ENCODE measurements at places on chromosomes 12 and 14.

DNA sequence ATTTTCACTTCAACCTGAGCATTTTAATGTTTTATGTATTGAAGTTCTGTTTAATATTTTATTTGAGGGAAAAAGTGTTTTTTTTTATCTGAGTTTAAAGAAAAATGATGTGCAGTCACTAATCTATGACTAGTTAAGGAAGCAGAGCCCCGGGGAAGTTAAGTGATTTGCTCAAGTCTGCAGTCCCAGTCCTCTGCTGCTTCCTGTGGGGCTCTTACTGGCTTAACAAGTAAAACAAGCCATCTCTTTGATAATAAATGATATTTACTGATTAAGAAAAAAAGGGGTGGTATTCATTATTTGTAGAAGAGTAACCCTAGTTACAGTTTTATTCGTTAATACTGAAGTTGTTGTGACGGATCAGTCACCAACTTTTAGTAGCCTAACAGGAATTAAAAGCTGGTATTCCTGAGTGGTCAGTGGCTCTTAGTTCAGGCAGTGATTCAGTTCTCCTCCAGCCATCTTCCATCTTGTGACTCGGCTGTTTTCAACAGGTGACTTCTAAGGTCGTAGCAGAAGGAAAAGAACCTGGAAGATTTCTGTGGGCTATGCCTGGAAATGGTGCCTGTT, 21.7 kb downstream of the BICDL1 start:
- DNase-seq: no peak

GRCh38 chr14:81485372-81485771, 48.3 kb downstream of the SEL1L start:
- DNase-seq: no peak

DNA sequence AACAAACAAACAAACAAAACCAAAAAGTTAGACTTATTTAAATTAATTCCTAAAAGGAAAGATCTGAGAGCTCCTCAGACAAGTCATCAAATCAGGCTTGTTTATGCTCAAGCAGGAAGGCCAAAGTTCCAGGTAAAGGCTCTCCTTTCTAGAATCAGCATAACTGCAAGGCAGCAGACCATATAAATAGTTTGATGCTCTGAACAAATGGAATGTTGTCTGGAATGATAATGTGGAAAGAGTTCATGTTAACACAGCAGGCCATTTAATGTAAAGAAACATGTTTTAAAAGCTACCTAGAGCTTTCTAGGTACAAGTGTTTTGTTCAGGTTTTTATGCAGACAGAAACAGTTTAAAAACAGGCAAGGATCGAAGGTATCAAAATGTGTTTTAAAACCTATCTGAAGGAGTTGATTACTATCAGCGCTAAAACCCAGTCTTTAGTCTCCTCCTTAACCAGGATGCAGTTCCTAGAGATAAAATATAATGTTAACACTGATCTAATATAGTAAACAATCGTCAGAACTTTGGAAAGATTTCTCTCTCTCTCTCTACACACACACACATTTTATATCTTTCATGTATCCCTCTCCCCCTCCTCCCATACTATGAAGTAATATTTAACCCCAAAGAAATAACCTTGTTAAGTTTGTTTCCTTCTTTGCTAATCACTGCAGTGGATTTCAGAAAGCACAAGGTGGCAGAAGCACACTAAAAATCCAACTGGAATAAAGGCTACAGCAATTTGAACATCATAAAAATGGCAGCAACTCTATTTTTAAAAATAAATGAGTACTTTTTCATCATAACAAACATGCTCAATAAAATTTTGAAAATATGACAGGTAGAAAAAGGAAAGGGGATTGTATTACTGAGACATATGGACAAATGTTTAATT, 135.5 kb downstream of the PAWR start:
- no peak for DNase-seq

DNA sequence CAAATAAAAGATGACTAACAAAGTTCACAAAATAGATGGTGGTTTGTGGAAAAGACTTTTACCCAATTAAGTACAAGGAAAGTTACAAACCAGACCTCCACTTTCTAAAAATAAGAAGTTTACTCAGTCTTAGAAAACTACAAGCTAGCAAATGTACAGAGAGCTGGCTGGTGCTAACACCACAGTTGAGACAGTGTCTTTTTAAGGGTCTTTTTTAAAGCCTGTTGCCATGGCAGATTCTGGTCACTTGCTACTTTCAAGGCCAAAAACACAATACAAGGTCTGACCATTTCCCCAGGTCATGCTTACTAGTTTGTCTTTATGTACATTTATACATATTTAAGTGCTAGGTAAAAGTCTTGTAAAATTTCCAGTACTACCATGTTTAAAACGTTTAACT, 2.4 kb downstream of the BTG1 start:
- DNase-seq: no peak

DNA sequence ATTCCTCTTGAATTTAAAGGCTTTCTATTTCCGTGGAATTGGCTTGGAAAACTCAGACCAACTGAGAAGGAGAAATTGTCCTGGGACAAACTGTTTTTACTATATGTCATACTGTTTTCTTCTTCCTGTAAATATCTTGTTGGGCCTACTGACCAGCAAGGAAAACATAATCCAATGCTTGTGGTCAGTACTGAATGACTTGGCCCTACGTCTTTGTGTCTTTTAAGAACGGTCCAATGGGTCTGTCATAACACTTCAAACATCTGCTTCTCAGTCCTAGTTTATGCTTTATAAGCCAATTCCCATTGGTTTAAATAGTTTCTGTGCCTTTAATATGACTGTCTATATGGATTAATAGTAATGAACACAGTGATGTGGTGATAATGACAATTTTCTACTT, 248.5 kb upstream of the DDHD1 start:
- DNase-seq: no peak

DNA sequence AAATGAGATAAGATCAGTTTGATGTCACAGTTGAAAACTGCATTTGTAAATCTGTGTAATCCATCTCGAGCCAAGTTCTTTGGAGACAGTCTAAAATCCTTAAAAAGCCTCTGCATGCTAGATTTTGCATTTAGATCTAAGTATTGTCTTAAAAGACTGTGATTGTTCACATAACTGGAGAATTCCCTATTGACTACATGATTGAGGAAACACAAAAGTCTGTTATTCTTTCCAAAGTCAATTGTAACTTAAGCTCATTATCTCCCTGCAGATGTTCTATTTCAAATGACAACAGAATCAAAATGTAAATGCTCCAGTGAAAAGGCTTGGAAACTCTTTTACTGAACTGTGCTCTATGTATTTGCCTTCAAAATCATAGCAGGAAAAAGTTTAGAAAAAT, 77.8 kb downstream of the MYF5 start:
- DNase-seq: no peak

DNA sequence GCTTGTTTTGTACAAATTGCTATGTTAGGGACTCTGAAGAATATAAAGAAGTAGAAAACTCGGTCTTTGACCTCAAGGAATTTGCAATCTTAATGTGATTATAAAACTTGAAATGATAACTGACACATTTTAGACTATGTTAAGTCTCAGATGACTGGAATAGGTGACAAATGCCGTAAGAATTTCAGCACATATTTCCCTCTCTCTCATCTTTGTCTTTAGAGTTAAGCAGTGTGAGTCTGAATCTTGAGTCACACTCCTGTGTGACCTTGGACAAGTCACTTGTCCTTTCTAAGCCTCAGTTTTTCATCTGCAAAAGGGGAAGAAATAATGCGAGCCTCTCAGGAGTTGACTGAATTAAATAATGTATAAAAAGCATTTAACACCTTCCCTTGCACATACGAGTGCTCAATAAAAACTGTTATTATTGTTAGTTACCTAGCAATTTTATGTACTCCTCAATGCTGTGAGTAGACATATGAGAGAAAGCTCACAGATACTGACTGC, 103.7 kb downstream of the DYRK2 start:
- no peak for DNase-seq

GRCh38 chr14:68182492-68182891, 362.9 kb downstream of the RAD51B start:
- no peak for DNase-seq

- DNase-seq: no peak
Observed at GRCh38 chr12:59372956-59373355, 222.9 kb upstream of the SLC16A7 start.

GRCh38 chr14:61977217-61977616, 215.0 kb downstream of the SNAPC1 start:
- no peak for DNase-seq

DNA sequence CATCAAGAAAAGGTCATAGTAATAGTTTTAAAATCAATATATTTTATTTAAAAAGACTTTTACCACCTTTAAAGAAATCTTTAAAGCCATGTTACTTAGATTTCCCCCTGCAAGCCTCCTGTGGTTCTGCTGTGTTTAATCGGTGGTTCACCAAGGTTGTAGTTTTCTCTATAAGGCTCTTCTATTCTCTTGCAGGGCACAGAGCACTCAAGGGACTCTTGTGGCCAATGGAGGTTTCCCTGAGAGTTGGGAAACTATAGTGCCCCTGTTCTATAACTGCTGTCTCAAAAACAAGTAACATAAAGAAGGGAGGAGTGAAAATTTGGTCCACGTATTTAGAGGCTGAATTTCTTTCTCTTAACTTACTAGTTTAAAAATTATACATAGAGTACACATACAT, 25.0 kb downstream of the DACT1 start:
- DNase-seq: no peak

DNA sequence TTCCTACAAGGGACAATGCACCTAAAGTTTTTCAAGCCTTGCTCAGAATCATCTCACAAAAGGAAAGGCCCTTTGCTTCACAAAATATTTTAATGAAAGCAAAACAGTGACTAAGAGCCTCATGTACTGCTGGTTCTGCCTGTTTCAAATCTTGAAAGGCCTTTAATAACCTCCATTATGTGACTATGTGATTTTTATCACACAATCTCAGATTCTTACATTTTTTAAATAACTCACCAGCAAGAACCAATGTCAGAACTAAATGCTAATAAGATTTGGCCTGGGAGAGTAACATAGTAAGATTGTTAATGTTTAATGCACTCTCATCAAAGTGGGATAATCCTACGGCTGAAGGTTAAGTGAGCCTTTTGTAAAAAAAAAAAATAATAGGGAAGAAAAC, 378.9 kb downstream of the RGS6 start:
- no peak for DNase-seq

GRCh38 chr12:21300632-21301031, 34.1 kb downstream of the SLCO1A2 start:
- DNase-seq: no peak

DNA sequence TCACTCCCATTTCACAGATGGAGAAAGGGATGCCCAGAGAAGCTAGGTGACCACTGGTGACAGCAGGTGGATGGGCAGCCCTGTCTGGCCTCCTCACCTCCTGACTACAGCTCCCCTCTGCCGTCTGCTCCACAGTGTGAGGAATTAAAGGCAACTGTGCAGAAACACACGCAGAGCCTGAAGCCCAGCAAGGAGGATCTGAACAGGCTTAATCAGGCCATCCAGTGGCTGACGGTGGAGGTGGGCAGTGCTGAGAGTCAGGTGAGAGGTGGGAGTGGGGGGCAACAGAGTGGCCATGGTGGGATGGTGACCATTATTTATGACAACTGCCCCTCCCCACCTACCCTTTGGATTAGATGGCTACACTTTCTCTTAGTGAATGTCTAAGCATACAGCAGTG, 1.2 kb downstream of the KRT86 start:
- DNase-seq: no peak

GRCh38 chr14:73358187-73358586, 100.2 kb downstream of the NUMB start:
- no peak for DNase-seq

- no peak for DNase-seq
Observed at GRCh38 chr14:89957376-89957775, 1.6 kb downstream of the TDP1 start.

GRCh38 chr12:107684990-107685359, 624 bp upstream of the PWP1 start:
- DNase-seq: peak; percentile 16

DNA sequence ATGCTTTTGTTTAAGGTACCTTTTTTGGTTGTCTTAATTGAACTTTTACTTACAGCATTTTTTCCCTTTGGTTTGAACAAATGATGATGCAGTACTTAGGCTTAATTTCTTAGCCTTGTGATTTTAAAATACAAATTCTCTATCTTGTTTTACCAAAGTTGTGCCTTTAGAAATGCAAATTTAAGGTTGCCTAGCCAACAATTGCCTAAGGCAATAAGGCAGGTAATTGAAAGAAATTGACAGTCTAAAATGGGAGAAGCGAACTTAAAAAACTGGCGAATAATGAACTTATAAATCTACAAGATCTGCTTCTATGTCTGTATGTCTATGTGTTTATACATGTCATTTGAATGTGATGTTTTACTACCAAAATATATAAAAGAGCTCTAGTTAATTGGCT, 23.6 kb upstream of the CD69 start:
- DNase-seq: no peak

DNA sequence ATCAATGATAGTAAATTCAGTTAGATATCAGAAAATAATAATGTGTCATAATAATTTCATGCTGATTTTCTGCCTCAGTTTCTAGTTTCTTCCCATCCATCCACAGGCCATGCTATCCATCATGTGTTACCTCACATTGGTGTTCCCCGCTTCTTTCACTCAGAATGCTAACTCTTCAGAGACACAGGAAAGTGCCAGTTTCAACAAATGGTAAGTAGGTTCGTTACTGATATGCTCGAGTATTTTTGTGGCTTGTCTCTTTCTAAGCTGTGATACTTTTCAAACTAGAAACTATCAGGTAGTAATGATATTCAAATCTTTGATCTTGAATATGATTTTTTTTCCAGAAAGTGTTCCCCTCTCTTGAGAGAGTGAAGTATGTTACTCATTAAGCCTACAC, 1.5 kb downstream of the KLRB1 start:
- no peak for DNase-seq

GRCh38 chr12:19227880-19228210, 98.3 kb downstream of the PLEKHA5 start:
- DNase-seq: no peak

All from stimulated activated CD4-positive, alpha-beta T cell treated with anti-CD3 and anti-CD28 coated beads, Interleukin-2, amount 100 ng/mL, for 4 hours (primary cell).